Naive thymus-derived CD8-positive, alpha-beta T cell (primary cell): ENCODE measurements at places on chromosomes 13 and 19. TPM values are rescaled to one million over a fixed set of nuclear protein-coding genes. Genes with fewer than 3 reads are reported as not detected.

DNA sequence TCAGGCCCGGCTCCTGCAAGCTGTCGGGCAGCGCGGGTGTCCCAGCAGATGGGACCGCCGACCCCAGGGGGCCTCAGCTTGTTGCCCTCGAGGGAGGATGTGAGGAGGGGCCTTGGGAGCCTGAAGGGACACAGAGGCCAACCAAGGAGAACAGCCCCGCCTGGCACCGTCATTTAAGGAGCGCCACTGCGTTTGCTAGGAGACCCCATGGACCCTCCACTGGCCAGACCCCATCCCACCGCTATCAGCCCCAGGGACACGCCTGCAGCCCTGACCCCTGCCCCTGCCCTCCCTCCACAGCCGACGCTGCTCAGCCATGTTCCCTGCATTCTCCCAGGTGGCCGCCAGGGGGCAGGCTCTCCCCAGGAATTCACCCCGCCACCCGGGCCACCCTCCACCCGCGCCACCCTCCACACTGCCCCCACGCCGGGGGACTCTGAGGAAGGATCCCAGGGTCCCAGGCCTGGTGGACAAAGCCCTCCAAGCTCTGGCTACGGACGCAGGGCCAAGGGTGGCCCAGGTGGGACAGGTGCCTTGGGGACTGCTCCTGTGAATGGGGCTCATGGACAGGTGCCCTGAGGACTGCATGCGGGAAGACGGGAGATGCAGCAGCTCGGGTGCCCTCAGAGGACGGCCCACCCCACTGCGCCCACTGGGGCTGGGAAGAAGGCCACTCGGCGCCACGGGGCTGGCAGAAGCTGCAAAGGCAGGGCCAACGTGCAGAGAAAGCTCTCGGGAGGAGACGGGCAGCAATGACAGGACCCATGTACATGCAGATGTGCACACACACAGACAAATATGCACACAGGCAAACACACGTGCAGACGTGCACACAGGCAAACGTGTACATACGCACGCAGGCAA lies 34.4 kb downstream of the PIP5K1C start:
- no peaks in the 10 kb centered on the region for H3K27me3 ChIP-seq
- no peak overlapping the region for H3K27ac ChIP-seq
- DNase-seq = peak; percentile 79
- H3K36me3 ChIP-seq = no peaks in the 10 kb centered on the region
- H3K4me1 ChIP-seq = peaks cover 21% of the 10 kb centered on the region

- no peak overlapping the region for H3K27ac ChIP-seq
- no peaks in the 10 kb centered on the region for H3K4me1 ChIP-seq
- no peaks in the 10 kb centered on the region for H3K27me3 ChIP-seq
- DNase-seq = no peak
- H3K4me3 ChIP-seq = no peak overlapping the region
These were observed 18.9 kb downstream of the ZNF563 start for GRCh38 chr19:12314553-12314952.

DNA sequence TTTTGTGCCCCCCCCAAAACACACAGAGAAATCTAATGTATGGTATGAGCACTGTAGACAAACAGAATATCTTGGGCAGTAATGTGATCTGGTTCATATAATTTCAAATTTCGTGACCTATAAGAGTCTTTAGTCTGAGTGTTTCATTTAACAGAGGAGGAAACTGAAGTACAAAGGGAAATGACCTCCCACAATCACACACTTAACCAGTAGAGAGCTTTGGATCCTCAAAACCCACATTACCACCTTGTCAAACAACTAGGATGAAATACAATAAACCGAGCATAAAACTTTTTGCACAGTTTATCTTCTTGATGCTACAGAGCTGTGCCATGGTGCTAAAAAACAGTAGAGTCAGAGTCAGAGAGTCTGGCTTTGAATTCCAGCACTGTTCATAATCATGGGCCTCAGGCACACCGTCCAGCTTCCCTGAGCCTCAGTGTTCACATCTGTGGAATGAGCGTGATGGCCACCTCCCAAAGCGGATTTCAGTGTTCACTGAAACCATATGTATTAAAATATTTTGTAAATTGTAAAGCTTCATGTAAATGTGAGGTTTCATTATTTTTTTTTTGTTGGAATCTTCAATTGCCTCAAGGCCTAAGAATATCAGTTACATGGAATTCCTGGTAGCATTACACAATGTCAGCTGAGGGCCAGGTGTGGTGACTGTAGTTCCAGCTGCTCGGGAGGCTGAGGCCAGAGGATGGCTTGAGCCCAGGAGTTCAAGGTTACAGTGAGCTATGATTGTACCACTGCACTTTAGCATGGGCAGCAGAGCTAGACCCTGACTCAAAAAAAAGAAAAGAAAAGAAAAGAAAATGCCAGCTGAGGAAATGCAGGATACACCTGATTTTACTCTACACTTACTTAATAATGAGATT lies 126.4 kb upstream of the FRY start:
- H3K4me3 ChIP-seq = no peak overlapping the region
- H3K4me1 ChIP-seq = no peaks in the 10 kb centered on the region
- no peaks in the 10 kb centered on the region for H3K36me3 ChIP-seq
- DNase-seq = no peak
- H3K27me3 ChIP-seq = peaks cover 14% of the 10 kb centered on the region
- H3K27ac ChIP-seq = no peak overlapping the region

GRCh38 chr13:50747737-50748350 lies 95.6 kb downstream of the DLEU7 start:
- H3K4me3 ChIP-seq = no peak overlapping the region
- no peaks in the 10 kb centered on the region for H3K36me3 ChIP-seq
- H3K4me1 ChIP-seq = no peaks in the 10 kb centered on the region
- no peak for DNase-seq

GRCh38 chr19:15913830-15914229 lies 16.0 kb upstream of the CYP4F2 start:
- H3K36me3 ChIP-seq = peaks cover 9% of the 10 kb centered on the region
- H3K27ac ChIP-seq = no peak overlapping the region
- H3K4me1 ChIP-seq = peaks cover 6% of the 10 kb centered on the region
- H3K27me3 ChIP-seq = peaks cover 47% of the 10 kb centered on the region

- H3K27ac ChIP-seq = no peak overlapping the region
- no peaks in the 10 kb centered on the region for H3K27me3 ChIP-seq
- no peak overlapping the region for H3K4me3 ChIP-seq
These were observed 27.2 kb downstream of the COMP start for GRCh38 chr19:18763674-18764590.

- no peak overlapping the region for H3K27ac ChIP-seq
- no peak for DNase-seq
- H3K4me1 ChIP-seq = no peaks in the 10 kb centered on the region
- H3K36me3 ChIP-seq = no peaks in the 10 kb centered on the region
These were observed 79.5 kb downstream of the MYO16 start for GRCh38 chr13:108708921-108709320.

- H3K27ac ChIP-seq = no peak overlapping the region
- peaks cover 16% of the 10 kb centered on the region for H3K4me1 ChIP-seq
- no peak overlapping the region for H3K4me3 ChIP-seq
- H3K36me3 ChIP-seq = no peaks in the 10 kb centered on the region
- DNase-seq = no peak
These were observed 2.9 kb upstream of the HTR2A start for GRCh38 chr13:46899801-46900200.

The TUBB4A gene
- total RNA-seq = 8.8 TPM
